Stimulated activated CD4-positive, alpha-beta T cell treated with anti-CD3 and anti-CD28 coated beads, Interleukin-15, amount 100 ng/mL, for 24 hours (primary cell): ENCODE measurements at places on chromosomes 4 and X.

DNA sequence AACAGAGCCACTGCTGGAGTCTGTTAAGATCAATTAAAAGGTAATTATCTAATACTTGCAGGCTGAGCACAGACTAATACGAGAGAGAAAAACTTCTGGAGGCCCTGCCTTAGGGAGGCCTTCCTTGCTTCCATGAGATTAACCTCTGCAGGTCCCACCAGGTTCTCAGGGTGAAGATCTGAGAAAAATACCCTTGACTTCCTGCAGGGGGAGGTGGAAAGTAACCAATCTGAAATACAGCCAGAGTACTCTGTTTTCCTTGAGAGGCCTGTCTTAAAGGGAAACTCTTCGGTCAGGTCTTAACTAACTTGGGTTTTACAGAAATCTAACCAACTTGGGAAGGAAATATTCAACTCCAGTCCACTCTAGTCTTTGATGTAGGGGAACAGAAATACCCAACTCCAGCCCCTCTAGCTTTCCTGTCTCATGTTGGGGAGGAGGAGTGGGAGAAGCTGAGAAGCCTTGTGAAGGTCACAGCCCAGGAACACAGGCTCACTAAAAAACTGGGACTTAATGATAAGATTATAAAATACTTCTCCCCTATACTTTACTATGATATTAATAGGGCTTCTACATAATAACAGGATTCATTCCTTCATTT lies 77.1 kb downstream of the TBCK start:
- no peak for DNase-seq

GRCh38 chr4:87843936-87844335 lies 11.2 kb downstream of the MEPE start:
- no peak for DNase-seq

DNA sequence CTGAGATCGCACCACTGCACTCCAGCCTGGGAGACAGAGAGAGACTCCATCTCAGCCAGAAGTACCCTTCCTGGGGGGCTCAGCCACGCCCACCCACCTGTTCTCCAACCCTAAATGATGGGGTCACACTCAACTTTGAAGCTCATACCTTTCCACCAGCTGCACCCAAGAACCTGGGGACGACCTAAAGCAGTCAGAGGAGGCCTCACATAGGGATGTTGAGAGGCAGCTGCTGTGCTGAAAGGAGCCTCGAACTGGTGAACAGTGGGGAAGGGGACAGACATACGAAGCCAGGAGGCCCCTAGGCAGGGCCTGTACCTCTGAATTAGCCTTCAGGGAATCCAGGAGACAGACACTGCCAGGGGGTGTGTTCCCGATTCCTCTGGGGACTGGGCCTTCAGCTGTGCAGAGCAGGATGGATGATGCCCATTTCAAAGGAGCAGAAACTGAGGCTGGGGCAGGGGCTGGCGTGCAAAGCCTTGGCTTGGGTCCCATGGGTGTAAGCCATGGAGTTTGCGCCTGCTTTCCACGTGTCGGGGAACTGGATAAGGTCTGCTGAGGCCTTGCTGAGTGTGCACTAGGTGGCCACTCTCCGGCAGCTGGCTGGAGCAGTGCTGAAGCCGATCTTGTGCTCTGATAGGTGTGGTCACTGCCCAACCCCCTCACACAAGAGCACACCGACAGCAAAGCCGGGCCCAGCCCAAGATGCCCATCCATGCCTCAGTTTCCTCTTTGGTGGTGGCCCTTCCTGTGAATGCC lies 130.8 kb downstream of the CPZ start:
- DNase-seq: no peak

- no peak for DNase-seq
These were observed 244.6 kb downstream of the CPXCR1 start for GRCh38 chrX:88991583-88992132.

DNA sequence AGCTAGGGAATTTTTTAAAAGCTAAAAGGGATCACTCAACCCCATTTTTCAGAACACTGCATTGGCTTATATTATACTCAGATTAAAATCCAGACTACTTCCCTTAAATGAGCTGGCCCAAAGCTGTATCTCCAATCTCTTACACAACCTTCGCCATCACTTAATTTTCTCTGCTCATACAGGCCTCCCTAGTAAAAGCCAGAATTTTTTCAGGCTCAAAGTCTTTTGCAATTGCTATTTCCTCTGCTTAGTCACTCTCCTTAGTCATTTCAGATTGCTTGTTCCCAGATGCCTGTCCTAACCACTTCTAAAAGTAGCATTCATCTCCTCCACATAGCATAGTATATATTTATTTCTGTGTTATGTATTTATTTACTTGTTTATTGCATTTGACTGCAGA lies 1587.9 kb upstream of the ADGRL3 start:
- no peak for DNase-seq

GRCh38 chr4:25888781-25889180 lies 25.2 kb upstream of the SMIM20 start:
- DNase-seq: no peak

DNA sequence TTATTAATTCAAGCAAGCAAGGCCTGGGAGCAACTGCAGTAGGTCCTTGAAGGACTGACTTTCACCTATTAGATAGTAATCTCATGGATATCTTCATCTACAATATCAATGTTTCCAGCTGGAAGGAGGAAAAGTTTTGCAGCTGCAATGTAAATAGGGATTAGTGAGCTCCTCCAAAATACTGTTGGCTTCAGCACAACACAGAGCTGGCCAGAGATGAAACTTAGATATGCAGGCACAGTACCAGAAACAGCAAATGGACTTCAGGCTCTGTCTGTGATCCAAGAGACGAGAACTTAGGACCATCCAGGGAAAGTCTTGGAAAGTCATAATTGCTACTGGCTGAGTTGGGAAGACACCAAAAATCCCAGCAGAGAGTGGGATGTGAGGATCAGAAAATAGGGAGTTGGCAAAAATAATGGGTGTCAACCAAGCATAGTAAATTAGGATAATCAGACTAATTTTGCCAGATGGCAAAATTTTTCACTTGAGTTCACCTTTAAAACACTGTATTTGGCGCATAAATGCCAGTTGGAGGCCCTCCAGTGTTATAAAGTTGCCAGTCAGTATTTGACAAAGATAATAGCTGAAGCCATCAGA lies 57.5 kb downstream of the PARM1 start:
- no peak for DNase-seq

DNA sequence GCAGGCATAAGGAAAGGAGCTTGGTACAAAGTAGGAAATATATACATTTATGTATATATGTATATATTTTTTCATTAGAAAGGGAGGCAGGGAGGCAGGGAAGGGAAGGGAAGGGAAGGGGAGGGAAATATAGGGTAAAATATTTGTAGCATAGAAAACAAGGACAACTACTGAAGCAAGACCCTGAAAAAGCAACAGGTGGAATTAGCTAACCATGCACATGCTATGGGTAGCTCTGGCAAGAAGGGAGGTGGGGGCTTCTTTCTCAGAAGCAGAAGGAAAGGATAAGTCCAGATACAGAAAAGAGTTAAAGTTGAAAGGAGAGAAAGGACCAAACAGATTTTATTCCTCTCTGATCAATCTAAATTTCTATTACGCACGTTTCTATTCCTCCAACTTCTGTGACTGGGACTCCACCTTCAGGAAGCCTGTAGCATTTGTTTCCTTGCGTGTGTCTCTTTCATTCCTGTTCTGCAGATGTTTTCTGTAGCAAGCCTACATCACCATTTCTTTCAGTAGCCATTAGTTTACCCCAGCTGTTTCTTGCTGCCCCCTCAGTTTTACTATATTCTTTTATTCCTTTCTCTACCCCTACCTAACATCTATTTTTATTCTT lies 82.9 kb downstream of the OR13H1 start:
- no peak for DNase-seq
